Karpas-422 (cell line): ENCODE measurements at places on chromosomes 7 and 10.

DNA sequence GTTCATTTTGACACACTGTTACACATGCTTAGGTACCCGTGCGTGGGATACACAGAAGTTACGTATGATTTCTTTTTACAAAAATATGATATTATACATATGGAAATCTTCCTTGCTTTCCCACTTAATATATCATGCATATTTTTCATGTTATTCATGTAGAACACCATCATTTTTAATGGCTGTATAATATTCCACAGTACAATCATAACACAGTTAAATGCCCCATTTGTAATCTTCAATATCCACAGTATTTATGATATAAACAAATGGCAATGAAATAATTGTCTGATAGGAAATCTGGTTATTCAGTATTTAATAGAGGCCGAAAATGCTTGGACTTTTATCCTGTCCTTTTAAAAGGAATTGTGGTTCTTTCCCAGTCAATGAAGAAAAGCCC lies 23.2 kb downstream of the VIPR2 start:
- no peak for DNase-seq

DNA sequence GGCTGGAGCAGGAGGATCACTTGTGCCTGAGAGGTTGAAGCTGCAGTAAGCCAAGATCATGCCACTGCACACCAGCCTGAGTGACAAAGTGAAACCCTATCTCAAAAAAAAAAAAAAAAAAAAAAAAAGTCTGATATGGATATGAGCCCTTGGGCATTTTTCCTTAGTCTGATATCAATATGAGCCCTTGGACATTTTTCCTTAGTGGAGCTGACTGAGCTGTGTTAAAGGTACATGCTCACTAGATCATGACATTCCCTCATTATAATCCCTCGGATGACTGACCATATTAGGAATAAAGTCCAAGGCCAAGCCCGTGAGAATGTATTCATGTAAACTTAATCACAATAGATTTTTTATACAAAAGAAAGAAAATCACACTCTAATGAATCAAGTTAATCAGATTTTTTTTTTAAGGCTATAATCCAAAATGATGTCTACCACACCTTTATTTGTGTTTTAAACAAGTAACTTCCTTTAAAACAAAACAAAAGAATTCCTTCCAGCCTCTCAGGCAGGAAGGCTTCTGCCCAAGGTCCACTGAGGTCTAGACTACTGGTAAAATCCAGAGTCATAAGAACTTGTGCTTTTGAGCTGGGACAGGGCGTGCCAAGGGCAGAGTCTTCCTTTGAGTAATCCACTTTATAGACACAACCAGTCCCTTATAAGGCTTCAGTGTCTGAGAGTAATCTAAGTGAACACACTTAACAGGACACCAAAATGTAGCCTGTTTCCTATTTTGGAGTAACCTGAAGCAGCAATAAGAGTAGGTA lies 5.5 kb downstream of the PPA1 start:
- DNase-seq, result no peak

DNA sequence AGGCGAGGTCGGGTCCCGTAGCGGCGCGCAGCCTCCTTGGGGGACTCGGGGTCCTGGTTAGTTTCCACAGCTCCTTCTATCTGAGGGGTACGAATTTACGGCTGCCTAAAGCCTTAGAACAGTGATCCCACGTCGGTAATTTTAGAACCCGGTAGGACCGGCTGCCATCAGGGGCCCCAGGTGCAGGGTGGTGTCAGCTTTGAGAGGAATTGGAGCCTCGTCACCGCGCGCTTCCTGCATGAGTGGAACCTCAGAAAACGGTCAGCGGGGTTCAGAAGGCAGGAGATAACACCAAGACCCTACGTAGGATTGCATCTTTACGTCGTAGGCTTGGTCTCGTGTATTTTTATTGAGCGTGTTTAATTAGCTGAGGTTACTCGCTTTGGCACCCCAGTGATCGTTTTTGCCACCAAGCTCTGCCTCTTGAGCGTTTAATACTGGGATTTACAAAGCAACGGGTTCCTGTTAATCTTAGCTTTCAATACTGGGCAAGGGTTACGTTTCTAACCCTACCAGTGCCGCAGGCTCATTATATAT lies 443 bp downstream of the RNF32 start:
- peak; percentile 91 for DNase-seq

DNA sequence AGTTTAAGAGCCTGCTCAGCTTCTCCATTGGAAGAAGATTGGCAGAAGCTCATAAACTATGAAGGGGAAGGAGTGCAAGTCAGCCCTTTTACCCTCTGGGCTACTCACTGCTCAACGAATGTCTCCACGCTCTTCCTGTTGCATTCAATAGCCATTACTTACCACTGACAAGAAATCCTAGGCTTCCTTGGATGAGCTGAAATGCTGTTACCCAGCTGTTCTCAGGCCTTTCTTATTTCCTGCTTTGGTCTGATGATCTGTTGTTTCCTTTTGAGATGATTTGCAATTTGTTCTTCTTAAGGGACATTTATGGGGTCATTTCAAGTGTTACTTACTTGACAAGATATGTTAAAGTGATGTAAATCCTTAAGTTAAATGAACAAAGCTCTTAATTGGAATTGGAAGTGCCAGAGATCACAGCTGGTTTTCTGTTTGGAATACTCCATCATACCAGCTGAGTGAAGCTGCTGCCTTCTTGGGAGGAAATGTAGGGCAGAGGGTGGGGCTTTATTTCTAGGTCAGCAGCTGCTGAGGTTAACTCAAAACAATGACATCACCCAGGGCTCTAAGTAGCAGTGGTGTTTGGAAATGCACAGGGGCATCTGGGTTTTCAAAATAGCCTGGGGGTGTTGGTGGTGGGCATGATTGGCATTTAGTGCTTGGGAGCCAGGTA lies 170.0 kb downstream of the PRKCQ start:
- DNase-seq, result no peak

GRCh38 chr10:116045366-116046356 lies 227.3 kb downstream of the GFRA1 start:
- no peak for DNase-seq

DNA sequence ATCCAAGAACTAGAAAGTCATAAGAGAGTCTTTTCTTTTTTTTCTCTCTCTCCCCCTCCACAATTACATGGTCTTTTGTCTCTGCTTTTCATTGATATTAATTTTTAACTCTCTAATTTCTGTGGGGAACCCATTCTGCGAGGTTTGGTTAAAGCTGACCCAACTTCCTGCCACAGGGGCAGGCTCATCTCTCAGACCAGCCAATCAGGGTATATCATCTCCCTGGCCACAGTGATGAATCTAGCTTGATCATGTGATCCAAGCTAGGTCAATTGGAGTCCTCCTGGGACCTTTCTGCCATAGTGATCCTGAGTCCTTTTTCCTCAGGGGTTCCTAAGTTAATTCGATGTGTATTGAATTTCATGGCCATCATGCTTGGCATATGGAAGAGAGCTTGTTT lies 38.0 kb upstream of the TRUB1 start:
- peak; percentile 35 for DNase-seq

DNA sequence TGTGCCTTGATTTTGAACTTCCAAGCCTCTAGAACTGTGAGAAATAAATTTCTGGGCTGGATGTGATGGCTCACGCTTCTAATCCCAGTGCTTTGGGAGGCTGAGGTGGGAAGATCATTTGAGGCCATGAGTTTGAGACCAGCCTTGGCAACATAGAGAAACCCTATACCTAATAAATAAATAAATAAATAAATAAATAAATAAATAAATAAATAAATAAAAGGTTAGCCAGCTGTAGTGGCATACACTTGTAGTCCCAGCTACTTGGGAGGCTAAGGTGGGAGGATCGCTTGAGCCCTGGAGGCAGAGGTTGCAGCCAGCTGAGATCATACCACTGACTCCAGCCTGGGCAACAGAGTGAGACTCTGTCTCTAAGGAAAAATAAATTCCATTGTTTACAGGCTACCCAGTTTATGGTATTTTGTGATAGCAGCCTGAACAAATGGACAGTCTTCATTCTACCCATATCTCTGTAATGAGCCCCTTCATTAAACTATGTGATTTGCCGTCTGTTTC lies 67.7 kb downstream of the STEAP1B start:
- no peak for DNase-seq

GRCh38 chr10:93917064-93917391 lies 23.2 kb downstream of the SLC35G1 start:
- no peak for DNase-seq

GRCh38 chr10:110006358-110007160 lies 1.2 kb upstream of the ADD3 start:
- no peak for DNase-seq

GRCh38 chr7:31311552-31311951 lies 29.0 kb downstream of the NEUROD6 start:
- no peak for DNase-seq

DNA sequence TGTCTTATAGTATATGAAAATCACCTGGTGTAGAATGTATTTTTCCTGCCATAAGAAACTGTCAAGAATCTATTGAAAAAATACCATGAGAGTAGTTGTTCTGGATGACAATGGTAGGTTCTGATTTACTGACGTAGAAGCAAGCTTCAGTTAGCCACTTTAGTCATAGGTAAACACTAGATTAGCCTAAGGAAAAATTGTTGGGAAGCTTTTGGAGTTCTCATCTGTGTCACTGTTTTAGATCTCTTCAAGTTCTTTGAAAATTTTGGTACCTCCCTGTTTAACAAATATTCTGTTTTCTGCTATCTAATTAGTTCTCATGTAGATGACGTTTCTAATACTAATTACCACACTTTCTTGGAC lies 131.8 kb downstream of the ADK start:
- DNase-seq, result no peak

GRCh38 chr7:95593343-95593742 lies 3.0 kb downstream of the PDK4 start:
- no peak for DNase-seq

DNA sequence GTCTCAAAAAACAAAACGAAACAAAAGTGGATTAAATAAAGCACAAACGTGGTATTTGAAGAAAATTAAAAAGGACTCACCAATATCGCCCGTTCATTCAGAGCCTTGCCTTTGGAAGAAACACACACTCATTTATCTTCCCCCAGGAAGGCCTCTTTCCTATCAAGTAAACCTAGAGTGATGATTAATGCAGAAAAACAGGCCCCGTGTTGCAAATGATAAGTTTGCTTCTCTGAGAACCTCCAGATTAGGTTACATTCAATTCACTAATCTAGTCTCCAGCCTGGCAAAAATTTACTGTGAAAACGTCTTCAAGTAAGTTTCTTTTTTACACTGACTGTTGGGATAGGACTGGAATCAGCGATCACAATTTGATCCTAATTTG lies 78.0 kb upstream of the C1GALT1 start:
- no peak for DNase-seq

DNA sequence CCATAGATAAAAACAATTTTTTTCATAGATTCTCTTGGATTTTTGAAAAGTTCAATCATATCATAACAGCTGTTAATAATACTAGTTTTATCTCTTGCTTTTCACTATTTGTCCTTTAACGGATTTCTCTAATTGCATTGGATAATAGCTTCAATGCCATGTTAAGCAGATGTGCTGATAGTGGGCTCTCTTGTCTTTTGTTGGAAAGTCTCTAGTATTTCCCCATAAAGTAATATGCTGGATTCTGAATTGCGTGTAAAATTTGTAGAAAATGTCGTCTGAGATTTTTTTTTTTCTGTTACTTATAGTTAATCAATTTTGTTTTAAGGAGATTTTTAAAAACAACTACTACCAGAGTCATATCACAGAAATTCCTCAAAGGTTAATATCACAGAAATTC lies 53.3 kb downstream of the TFPI2 start:
- no peak for DNase-seq

DNA sequence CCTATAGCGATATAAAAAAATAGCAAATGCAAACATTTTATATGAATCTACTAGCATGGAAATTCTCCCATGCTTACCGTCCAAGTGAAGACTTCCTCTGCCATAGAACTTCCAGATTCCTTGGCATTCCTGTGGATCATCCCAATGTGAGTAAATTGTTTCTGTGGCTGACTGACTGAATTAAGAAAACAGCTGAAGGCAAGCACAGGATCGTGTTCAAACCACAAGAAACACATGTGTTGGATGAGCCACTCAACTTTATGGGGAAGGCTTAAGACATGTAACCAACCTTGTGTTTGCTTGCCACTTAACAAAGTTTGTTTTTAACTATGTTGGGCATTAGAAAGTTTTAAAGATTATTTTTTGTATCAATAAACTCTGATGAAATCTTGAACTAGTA lies 2.6 kb upstream of the MYPN start:
- DNase-seq, result no peak

DNA sequence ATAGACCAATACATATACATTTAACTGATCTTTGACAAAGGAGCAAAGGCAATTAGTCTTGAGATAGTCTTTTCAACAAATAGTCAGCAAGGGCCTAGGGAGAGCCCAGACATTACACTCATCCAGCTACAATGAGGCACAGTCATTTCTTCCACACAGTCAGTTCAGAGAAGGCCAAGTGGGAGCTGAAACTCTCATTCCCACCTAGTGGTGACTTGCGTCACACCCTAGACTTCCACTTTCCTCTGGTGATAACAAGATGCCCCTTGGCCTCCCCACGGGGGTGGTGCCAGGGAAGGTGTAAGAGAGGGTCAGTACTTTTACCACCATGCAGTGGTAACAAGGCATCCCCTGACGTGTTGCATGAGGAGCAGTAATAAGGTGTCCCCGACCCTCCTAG lies 8.0 kb downstream of the FRMPD2 start:
- DNase-seq, result no peak

- DNase-seq, result no peak
Measured at GRCh38 chr10:109886037-109886780, 37.1 kb downstream of the XPNPEP1 start.

DNA sequence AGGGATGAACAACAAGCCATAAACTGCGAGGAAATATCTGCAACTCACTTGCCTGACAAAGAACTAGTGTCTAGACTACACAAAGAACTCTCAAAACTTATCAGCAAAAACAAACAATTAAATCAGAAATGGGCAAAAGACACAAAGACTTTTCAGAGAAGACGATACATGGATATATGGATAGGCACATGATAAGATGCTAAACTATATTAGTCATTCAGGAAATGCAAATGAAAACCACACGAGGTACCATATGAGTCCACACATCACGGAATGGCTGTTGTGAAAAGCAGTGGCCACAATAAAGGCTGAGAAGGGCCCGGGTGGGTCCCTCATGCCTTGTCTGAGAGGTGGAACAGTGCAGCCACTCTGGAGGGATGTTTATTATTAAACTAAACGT lies 267.8 kb downstream of the WDR37 start:
- DNase-seq, result no peak

GRCh38 chr7:2143450-2143849 lies 89.3 kb downstream of the MAD1L1 start:
- no peak for DNase-seq

- no peak for DNase-seq
Measured at GRCh38 chr10:24912215-24912614, 40.2 kb downstream of the PRTFDC1 start.

GRCh38 chr7:155917836-155918430 lies 105.7 kb upstream of the SHH start:
- no peak for DNase-seq
